Sigmoid colon (tissue), 7 donors: ENCODE measurements at places on chromosomes 4 and X. TPM values are rescaled to one million over a fixed set of nuclear protein-coding genes. Genes with fewer than 3 reads are reported as not detected.

Gene AREG
- 10.5 TPM for total RNA-seq

Gene WAS
- total RNA-seq: 3.0 TPM

Gene LPAR4
- not detected for total RNA-seq

Gene HPGD
- 134 TPM for total RNA-seq

Gene COL4A6
- 0.36 TPM for total RNA-seq

Gene SSX2B
- total RNA-seq: not detected

Gene LRRC66
- total RNA-seq: 0.68 TPM

Gene RADX
- total RNA-seq: 5.1 TPM

Gene LNX1
- total RNA-seq: 2.3 TPM

Gene STOX2
- total RNA-seq: 6.4 TPM

Gene PNCK
- 49.6 TPM for total RNA-seq

Gene ITM2A
- 21.6 TPM for total RNA-seq

Gene RAB41
- not detected for total RNA-seq

Gene MGAT4D
- not detected for total RNA-seq

Gene RASSF6
- 0.41 TPM for total RNA-seq

Gene TASL
- total RNA-seq: 1.1 TPM

Gene FREM3
- under 0.01 TPM for total RNA-seq

Gene RHOXF1
- 1.3 TPM for total RNA-seq

Gene S100G
- not detected for total RNA-seq

Gene IGFBP7
- total RNA-seq: 834 TPM

Gene RAB39B
- 0.71 TPM for total RNA-seq

Gene KCNIP4
- total RNA-seq: 28.5 TPM

Gene TXK
- 0.55 TPM for total RNA-seq

Gene OR13H1
- total RNA-seq: not detected

Gene CASP6
- 18.2 TPM for total RNA-seq
